HTR-8/SVneo (cell line): ENCODE measurements at places on chromosomes 6 and 20.

- DNase-seq: no peak
Observed at GRCh38 chr6:163380216-163380615, 34.3 kb upstream of the QKI start.

GRCh38 chr6:108578595-108579327 lies 18.0 kb downstream of the FOXO3 start:
- no peak for DNase-seq

- no peak for DNase-seq
Observed at GRCh38 chr6:21524201-21524600, 69.3 kb upstream of the SOX4 start.

DNA sequence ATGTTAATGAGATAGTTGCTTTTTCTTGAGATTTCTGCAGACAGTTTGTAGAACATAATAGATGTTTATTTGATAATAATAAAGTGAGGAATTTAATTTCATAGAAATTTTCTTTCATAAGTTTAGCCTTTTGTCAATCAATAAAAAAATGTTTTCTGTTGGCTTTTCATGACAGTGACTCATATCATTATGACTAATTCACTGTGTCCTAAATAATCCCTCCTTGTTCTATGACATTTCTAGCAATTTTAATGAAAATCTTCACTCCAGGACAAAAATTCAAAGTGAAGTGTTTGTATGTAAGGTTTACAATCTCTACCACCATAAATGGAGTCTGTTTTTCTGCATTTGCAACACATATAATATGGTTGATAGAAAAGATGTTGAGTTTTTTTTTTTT lies 109.9 kb downstream of the UTRN start:
- peak; percentile 31 for DNase-seq

- no peak for DNase-seq
Observed at GRCh38 chr6:117557951-117558350, 44.4 kb downstream of the GOPC start.
